ENCODE measurements at places on chromosomes 12 and 14. TPM values are rescaled to one million over a fixed set of nuclear protein-coding genes. Genes with fewer than 3 reads are reported as not detected.

The KRT74 gene
- not detected for total RNA-seq

The SPRYD4 gene
- total RNA-seq = 1.8 TPM

The PMEL gene
- total RNA-seq = 1.1 TPM

The L2HGDH gene
- 8.0 TPM for total RNA-seq

The PRH2 gene
- total RNA-seq = not detected

The MYH6 gene
- 0.08 TPM for total RNA-seq

The VEZT gene
- total RNA-seq = 74.3 TPM

The TMBIM4 gene
- 48.1 TPM for total RNA-seq

The WNT1 gene
- not detected for total RNA-seq

The INSM2 gene
- total RNA-seq = not detected
